ENCODE measurements at places on chromosomes 11 and 22. TPM values are rescaled to one million over a fixed set of nuclear protein-coding genes. Genes with fewer than 3 reads are reported as not detected.

GRCh38 chr22:27751277-27752070 lies 50.1 kb downstream of the MN1 start:
- DNase-seq = no peak

DNA sequence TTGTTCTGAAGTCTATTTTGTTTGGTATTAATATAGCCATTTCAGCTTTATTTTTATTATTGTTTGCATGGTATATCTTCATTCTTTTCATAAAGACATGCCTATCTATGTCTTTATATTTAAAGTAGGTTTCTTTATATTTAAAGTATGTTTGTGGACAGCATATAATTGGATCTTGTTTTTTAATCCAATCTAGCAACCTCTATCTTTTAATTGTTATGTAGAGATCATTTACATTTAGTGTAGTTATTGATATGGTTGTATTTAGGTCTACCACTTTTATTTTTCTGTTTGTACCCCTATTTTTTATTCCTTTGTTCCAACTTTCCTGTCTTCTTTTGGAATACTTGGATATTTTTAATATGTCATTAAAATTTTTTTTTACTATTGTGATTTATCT lies 13.8 kb downstream of the TPBGL start:
- no peak for DNase-seq

DNA sequence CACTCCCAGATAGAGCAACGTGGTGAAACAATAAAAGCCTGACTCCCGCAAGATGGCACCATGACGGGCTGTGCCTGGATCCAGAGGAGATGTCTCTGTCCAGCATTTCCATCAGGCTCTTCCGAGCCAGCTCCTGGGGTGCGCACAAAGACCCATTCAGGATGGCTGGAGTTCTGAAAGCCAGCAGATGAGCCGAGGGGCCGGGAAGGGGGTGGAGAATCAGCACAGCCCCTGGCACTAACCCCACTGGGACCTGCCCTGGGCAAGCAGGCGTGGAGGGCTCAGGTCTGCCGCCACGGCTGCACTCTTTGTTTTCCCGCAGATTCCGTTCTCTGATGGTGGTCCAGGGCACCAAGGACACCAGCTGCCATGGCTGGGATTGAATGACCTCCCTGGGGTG lies 97.2 kb upstream of the BLID start:
- no peak for DNase-seq

DNA sequence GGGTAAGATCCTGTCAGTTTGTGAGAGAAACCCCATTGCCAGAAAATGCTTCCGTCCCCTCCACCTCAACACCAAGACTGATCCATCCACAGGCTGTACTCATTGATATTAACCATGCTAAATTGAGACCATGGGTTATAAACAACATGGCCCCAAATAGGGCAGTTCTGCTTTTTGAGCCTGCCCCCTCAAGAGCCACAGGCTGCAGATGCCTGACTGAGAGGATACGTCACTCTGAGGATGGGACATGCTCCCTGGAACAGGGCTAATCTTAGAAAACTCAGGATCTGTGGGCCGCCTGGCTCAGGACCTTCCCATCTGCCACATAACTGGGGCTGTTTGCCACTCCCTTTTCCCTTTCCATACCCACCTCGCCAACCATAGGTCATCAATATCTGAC lies 99.8 kb downstream of the MICAL2 start:
- DNase-seq = no peak

DNA sequence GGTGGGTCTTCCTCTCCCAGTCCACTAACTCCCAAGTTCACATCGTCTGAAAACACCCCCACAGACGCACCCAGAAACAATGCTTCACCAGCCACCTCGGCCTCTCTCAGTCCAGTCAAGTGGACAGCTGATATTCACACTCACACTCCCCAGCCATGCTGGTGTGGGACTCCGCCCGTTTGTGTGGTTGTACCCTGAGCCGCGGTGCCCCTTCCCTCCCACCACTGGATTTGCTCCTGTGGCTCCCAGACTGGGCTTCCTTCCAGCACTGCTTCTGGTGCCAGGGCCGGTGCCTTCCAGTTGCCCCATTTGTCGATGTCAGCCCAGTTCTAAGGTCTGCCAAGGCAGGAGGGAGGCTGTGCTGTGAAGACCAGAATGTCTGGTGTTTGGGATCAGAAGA lies 37.9 kb upstream of the PLET1 start:
- no peak for DNase-seq

DNA sequence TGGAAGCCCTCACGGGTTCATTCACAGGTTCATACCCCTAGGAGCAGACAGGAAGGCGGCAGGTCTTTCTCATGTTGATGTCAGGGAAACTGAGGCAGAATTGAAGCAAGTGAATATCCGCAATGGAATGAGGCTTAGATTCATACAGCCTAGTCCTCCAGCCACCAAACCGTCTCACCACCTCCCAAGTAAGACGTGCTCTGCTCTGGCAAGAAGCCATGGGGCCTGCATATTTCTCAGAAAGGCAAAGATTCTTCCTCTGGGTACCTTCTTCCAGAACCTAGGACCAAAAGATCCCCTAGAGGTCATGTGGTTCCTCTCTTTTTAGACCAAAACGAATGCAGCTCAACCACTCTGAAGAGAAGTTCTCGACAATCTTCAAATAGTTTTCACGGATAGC lies 1.7 kb downstream of the AP1B1 start:
- no peak for DNase-seq

DNA sequence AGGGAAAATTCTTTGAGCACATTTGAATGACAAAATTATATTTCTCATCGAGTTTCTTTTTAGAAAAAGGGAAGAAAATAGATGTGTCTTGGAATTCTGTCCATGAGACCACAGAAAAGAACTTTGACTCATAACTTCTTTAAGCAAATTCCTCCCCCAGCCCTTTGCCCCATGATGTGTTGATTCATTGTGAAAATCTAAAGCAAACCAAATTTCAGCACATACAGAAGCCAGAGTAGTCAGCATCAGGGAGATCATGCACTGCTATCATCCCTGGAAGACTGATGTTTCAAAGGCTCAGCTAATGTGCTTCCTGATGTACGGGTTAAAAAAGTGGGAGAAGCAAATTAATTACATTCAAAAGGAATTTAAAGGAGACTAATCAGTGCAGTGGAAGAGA lies 159.7 kb downstream of the FAT3 start:
- DNase-seq = peak; percentile 15

- DNase-seq = peak; percentile 66
Measured at GRCh38 chr11:101456812-101457211, 127.0 kb downstream of the TRPC6 start.

- peak; percentile 46 for DNase-seq
Measured at GRCh38 chr11:35174666-35175065, 35.7 kb downstream of the CD44 start.

GRCh38 chr11:106959800-106960199 lies 58.5 kb downstream of the GUCY1A2 start:
- no peak for DNase-seq

GRCh38 chr22:37416389-37416788 lies 10.9 kb downstream of the ELFN2 start:
- no peak for DNase-seq

CNIH2 gene
- 5.2 TPM for total RNA-seq

FAT3 gene
- not detected for total RNA-seq

NXPE1 gene
- total RNA-seq = not detected

FAM89B gene
- total RNA-seq = 87.7 TPM
